ENCODE measurements at places on chromosomes 7 and 10. TPM values are rescaled to one million over a fixed set of nuclear protein-coding genes. Genes with fewer than 3 reads are reported as not detected.

AGR3 gene
- not detected for total RNA-seq

SLC26A4 gene
- total RNA-seq: not detected

- no peak for DNase-seq
Measured at GRCh38 chr7:20798081-20798693, 11.5 kb upstream of the SP8 start.

GRCh38 chr10:98420786-98421185 lies 5.8 kb upstream of the PYROXD2 start:
- DNase-seq: no peak

DNA sequence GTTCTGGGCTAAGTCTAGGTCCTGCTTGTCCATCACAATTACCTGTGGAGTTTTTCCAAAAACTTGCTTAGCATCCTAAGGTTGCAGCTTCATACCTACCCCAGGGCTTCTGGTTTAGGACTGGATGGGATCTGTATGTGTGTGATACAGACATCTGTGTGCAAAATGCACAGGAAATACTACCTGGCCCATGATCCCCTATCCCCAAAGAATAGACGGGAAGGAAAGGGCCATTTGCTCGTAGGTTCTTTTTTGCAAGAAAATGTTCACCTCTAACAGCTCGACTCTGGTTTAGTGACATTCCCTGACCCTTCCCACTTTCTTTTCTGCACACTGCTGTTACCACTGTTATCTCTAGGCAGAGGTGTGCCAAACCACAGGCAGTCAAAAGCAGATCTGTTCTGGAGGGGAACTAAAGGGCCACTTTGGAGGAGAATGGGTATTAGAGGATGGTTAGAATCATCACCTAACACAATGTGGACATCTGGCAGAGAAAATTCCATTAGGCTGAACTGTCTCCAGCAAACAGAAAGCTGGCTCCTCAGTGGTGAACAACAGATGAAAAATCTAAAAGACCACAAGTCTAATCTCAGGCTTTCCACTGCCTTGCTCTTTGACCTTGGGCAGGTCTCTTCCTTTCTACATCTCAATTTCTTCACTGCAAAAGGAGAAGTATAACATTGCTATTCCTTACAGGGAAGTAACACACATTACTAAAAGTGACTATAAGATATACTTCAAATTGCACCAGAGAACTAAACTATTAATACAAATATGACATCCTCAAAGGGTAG lies 107.4 kb downstream of the UBE2H start:
- no peak for DNase-seq

DNA sequence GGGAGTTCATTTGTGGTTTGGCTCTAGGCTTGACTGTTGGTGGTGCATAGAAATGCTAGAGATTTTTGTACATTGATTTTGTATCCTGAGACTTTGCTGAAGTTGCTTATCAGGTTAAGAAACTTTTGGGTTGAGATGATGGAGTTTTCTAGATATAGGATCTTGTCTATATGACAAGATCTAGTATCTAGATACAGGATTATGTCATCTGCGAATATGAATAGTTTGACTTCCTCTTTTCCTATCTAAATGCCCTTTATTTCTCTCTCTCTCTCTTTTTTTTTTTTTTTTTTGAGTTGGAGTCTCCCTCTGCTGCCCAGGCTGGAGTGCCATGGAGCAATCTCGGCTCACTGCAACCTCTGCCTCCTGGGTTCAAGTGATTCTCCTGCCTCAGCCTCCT lies 62.9 kb downstream of the MGAM2 start:
- no peak for DNase-seq

- DNase-seq: no peak
Measured at GRCh38 chr10:126191192-126191591, 197.1 kb downstream of the ADAM12 start.

- no peak for DNase-seq
Measured at GRCh38 chr10:102444851-102445250, 6.5 kb downstream of the C10orf95 start.

Measured in HepG2 (cell line).